AG09309 (cell line): ENCODE measurements at places on chromosomes 5 and 9.
A peak's percentile ranks its signal among the peaks of the same experiment; 100 is the strongest.

DNA sequence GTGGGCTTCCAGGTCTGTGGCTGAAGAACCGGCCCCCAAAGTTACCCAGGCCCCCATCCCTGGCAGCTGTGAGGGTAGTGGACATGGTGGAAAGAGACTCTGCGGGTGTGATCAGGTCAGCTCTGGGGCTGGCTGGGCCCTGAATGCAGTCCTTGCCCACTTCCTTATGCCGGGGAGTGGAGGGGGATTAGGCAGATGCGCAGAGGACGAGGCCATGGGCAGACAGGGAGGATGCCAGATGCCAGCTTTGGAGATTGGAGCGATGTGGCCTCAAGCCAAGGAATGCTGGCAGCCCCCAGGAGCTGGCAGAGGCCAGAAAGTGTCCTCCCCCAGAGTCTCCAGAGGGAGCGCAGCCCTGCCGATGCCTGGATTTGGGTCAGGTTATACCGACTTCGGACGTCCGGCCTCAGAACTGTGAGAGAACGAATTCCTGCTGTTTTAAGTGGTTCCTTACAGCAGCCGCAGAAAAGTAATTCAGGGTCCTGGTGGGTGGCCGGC is 69.8 kb downstream of the ADAMTS2 start:
- DNase-seq = no peak

- DNase-seq = no peak
Observed at GRCh38 chr9:74865177-74865576, 22.5 kb downstream of the TRPM6 start.

DNA sequence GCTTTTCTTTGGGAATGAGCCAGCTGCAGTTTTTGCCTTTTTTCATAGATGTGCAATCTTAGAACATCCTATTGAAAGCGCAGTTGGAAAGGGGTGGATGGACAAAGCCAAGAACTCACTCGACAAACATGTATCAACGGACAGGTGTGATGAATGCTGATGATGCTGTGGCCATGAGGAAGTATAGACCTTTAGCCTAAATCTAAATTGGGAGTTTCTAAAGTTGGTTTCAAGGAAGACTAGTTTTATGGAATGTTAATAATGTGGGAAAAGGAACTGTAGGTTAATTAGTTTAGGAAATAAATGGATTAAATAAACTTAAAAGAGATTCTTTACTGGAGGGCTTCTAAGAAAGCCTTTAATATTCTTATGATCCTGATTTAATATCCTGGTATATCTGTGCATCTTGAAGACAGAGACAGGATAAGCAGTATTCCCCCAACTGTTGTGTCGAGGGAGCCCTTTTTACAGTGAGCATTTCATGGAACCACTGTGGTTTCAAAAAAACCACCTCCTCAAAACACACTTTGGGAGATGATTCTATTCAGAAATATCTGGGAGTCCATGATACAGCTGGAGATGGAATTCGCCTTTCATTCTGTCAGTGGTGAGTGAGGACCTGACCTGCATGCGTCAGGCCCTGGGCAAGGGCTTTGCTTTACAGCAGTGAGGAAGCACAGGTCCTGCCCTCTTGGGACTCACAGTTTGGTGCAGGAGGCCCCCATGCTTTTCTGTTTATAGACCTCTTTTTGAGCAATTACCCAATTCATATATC is 82.6 kb downstream of the AOPEP start:
- DNase-seq = no peak

GRCh38 chr9:111601237-111602018 is 2.0 kb upstream of the PTGR1 start:
- no peak for DNase-seq

GRCh38 chr5:9932770-9933169 is 302.6 kb upstream of the TAS2R1 start:
- DNase-seq = peak; percentile 28

- no peak for DNase-seq
Observed at GRCh38 chr9:125984461-125984860, 237.3 kb downstream of the PBX3 start.

DNA sequence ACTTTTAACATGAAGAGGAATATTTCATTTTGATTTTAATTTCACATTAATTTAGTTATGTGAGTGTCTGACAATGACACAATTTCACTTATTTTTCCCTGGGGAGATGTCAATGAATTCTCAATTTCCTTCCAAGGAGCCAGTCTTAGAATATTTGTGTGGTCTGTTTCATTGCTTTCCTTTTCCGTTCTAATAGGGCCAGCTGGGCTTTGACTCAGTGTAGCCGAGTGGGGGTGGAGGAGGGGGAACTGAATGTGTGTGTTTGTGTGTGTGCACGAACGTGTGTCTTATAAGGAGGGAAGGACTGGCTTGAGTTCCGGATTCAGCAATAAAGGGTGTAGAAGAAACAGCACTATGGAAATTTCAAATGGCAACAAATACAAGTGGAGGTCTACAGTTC is 100.0 kb downstream of the BASP1 start:
- DNase-seq = no peak

DNA sequence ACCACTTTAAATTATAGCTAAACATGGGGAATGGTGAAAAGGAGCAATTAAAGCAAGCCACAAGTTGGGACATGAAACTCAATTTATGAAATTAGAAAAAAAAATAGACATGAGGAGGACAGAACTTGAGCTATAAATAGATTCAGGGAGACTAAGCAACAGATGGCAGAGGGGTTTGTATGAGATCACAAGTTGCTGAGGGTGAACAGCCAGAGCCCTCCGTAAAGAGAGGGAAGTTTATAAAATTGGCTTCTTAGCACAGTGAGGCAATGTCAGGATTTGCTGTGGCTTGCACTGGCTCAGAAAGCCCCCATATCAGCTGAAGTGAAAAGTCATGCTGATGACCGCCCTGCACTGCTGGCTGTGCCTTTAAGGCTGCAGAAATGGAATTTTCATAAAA is 443.4 kb upstream of the CD180 start:
- no peak for DNase-seq

DNA sequence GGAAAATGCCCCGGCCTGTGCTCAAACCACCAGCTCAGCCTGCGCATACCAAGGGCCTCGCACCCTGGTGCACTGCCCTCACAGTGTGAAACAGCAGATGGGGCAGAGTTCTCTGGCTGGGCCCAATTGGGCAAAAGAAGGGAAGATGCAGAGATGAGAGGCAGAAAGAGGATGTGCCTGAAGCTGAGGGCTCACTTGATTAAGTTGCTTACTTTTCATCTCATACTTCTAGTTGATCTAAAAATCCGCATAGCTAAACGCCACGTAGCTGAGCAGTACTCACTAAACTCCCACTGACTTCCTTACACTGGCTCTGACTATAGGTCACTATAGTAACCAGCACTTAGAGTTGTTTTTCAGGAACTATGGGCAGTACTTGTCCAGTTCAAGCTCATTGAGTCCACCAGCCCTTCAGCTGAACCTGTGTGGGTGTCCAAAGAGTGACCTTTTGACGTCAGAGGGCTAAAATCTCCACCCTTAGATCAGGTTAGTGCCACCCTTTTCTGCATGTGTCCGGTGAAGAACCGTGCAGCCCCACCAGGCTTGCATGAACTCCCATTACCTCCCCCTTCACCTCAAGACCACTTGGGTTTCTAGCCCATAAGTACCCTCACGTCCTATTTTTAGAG is 215.2 kb downstream of the AUH start:
- DNase-seq = no peak

- DNase-seq = no peak
Observed at GRCh38 chr5:92380069-92380770, 997.1 kb upstream of the ARRDC3 start.

- no peak for DNase-seq
Observed at GRCh38 chr9:7229571-7229970, 471.8 kb downstream of the KDM4C start.

DNA sequence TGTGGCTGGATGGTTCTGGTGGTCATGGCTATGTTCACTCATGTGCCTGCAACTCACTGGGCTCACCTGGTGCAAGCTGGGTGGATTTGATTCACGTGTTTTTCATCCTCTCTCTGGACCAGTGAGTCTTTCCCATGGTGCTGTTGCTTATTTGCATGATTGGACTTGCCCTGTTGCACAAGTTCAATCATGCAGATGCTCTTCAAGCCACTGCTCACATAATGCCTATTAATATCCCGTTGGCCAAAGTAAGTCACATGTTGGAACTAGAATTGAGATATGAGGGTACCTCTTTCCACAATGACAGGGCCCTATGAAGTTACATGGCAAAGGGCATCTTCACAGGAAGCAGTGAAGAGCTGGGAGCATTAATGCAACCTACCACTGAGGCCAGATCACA is 26.5 kb upstream of the MROH2B start:
- DNase-seq = no peak

DNA sequence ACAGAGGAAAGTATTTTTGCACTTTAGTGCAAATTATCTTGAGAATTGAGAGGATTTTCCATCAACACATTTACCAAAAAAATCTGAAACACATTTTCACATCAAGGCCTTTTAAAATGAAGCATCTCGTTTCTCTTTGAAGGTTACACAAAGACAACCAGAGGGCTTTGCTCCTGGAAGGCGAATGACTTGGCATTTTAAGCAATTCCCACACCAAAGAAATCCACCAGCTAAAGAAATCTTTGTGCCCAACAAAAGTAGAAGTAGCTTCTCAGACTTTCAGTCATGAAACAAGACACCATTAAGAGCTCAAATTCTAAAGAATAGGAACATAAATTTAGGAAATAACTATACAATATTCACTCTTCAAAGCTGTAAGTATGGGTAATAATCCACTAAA is 59.9 kb downstream of the HABP4 start:
- no peak for DNase-seq

GRCh38 chr9:113907282-113907681 is 31.2 kb downstream of the ZNF618 start:
- no peak for DNase-seq

GRCh38 chr5:141788296-141788970 is 89.8 kb downstream of the PCDH1 start:
- DNase-seq = no peak

DNA sequence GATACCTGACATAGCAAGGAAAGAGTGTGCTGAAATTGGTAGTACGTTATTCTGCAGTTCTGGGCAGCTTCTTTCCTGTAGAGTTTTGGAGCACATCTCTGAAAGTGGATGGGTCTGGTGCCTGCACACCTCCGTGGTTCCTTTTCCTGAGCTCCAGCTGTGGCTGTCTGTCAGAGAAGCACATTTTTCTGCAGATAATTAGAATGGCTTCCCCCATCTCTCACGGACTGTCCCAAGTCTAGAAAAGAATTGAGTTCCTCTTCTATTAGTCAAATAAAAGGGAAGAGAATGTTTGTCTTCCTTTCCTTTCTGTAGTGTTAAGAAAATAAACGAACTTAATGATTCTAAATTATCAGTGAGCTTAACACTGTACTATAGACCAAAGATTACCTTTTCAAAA is 55.7 kb downstream of the VCAN start:
- DNase-seq = no peak

- DNase-seq = no peak
Observed at GRCh38 chr5:125411071-125411743, 664.8 kb upstream of the ZNF608 start.

DNA sequence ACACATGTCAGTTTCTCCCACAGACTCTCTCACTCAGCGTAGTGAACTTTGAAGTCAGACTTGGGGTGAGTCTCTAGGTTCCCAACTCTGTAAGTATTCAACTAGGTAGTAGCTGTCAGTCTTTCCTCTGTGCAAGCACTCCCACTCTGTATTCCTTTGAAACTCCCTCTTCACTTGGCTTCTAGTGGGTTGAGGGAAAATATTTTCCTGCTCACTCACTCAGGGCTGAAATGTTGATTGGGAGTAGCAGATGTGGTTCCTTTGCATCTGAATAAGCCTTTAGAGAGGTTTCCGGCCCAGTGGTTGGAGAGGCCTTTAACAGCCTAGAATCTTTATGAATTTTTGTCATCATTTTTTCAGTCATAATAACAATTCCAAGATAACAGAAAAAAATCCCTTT is 18.1 kb upstream of the ARRDC3 start:
- no peak for DNase-seq

- DNase-seq = no peak
Observed at GRCh38 chr9:131886826-131887225, 146.9 kb upstream of the RAPGEF1 start.

GRCh38 chr5:144028636-144029035 is 141.8 kb downstream of the YIPF5 start:
- DNase-seq = peak; percentile 89

DNA sequence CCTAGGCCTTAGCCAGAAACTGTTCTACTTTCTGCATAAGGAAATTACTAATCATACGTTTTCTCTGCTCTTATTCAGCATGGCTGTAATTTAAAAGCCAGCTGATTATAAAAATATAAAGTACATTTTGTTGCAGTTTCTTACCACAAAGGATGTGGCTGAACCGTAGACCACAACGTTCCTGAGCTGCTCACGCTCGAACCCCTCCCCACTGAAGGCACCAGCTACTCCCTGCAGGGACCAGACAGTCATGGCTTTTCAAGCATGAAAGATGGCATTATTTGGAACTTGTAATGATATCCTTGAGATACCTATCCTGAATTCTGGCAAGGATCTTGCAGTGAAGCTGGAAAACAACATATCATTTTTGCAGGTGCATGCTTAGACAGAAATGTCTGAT is 91.8 kb upstream of the DMRT1 start:
- DNase-seq = no peak

GRCh38 chr5:106142116-106142515 is 1528.6 kb downstream of the EFNA5 start:
- DNase-seq = no peak

- DNase-seq = no peak
Observed at GRCh38 chr5:175281714-175282113, 162.3 kb downstream of the DRD1 start.

- DNase-seq = peak; percentile 48
Observed at GRCh38 chr9:88090151-88090581, 48.1 kb downstream of the SPATA31C2 start.

DNA sequence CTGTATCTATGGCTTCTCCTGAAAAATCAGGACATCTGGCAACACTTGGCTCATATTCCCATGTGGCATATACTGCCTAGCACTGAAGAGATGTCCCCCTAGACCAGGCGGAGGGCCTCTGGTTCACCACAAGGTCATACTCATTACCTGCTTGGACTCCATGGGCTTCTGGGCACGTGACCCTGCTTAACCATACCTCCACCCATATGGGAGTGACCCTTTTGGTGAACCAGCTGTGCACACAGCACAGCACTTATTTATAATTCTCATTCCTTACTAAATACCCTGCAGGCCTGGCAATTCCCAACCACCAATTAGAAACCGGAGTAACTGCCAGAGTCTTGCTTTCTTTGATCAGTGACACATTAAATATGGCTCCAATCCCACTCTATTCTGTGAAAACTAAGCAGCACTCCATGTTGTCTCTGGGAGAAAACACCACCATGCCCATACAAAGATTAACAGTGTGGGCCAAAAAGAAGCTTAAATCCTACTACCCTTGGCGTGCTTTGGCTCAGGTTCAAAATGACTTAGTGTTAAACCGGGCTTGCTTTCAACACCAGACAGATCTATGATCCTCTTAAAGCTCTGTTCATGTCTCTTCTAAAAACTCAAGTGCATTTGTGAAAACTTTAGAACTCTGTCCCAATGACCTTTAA is 57.7 kb downstream of the MTMR12 start:
- no peak for DNase-seq

DNA sequence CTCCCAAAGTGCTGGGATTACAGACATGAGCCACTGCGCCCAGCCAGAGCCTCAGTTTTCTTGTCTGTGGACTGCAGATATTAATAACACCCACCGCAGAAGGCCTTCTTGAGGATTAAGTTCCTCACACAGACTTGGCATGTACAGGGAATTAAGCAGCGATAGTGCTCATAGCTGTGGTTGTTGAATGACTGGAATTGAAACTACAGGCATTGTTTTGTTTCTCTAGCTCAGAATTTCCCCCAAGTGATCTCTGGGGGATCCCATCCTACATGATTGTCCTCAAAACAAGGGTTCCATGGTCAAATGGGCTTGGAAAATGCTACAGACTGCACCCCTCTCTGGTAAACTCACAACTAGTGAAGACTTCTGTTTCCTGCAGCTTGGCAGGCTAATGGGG is 44.2 kb upstream of the TDRD7 start:
- DNase-seq = no peak

- DNase-seq = no peak
Observed at GRCh38 chr5:57592236-57592635, 109.6 kb upstream of the ACTBL2 start.
